ENCODE measurements at places on chromosomes 2 and 18.

DNA sequence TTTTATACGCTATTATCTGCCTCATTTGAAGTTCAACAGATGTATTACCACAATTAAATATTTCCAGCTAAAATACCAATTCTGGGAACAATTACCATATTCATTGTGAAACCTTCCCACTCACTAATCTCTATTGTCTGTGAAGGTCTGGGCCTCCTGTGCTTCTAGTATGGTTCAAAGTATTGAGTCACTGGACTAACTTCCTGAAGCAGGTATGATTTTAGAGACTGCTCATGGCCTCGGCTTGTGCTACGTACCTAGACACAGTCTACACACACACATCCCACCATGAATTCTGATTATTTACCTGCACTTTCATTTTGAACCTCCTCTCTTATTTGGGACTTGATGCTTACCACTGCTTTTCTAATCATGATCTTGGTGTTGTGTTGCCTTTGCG lies 180.7 kb upstream of the EPHA4 start:
- no peak overlapping the region for H3K27ac ChIP-seq
- no peaks in the 10 kb centered on the region for H3K4me1 ChIP-seq
- no peak for DNase-seq

DNA sequence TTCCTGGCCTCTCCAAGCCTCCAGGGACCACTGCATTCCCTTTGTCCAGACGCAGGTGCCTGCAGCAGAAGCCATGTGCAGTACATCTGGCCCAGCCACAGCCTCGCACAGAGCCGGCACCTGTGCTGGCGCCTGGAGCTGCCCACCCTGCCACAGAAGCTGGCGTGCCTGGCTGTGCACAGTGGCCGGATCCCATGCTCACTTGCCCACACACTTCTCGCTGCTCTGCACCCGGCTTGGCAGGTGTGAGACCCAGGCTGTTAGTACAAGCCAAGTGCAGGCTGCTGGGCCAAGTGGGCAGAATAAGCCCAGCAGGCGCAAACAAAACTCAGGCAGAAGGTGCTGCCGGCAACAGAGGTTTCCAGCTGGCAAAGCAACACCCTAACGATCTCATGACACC lies 124.5 kb upstream of the CCDC150 start:
- no peaks in the 10 kb centered on the region for H3K27me3 ChIP-seq
- no peak overlapping the region for H3K4me3 ChIP-seq
- no peak overlapping the region for H3K27ac ChIP-seq
- no peaks in the 10 kb centered on the region for H3K36me3 ChIP-seq
- DNase-seq = no peak

DNA sequence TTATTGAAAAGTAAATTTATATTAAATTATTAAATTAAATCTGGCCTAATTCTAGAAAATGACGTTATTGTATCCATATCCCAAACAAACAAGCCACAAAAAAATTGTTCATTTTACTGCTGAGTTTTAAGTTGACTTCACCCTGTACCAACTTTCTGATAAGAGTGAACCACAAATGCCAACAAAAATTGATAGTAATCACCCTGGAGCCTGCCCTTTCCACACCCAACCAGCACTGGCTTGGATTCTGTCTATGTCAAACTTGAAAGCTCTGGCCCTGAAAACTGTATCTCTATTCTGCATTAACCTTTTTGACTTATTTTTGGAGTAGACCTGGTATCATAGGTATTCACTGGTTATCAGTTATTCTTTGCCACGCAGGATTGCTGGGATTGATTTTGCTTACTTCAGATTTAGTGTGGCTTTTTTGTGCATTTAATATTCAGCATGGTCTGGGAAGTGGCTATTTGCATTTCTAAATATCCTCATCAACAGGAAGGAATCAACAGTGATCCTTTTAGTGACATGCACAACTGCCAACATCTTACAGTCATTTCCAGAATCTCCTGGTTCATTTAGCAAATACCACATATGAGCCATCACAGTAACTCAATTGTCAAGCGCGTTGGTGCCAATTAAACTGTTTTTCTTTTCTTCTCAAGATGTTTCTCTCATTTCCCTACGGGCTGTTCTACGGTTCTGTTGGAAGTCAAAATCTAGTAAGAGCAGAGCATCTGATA lies 11.4 kb upstream of the SRBD1 start:
- no peak overlapping the region for H3K4me3 ChIP-seq
- no peaks in the 10 kb centered on the region for H3K36me3 ChIP-seq
- H3K4me1 ChIP-seq = no peaks in the 10 kb centered on the region
- H3K27me3 ChIP-seq = no peaks in the 10 kb centered on the region
- no peak for DNase-seq

GRCh38 chr2:53828331-53828730 lies 31.4 kb downstream of the GPR75 start:
- H3K4me3 ChIP-seq = no peak overlapping the region
- no peaks in the 10 kb centered on the region for H3K4me1 ChIP-seq
- no peak for DNase-seq

DNA sequence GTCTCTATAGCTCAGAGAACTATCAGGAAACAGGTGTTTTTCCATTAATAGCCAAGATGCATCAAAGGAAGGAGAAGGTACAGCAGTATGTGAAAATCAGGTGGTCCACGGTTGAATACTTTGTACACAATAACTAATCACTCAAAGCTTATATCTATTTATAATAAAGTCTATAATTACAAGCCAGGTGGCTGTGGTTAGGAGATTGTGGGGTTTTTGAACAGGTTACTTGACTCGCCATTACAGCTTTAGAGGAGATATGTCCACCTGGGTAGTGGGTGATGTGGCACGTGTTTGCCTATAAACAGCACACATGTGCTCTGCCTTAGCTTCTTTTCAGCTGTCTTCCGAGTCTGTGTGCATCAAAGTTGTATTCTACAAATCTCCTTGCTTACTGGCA lies 892.2 kb upstream of the ZEB2 start:
- no peaks in the 10 kb centered on the region for H3K27me3 ChIP-seq
- peaks cover 8% of the 10 kb centered on the region for H3K4me1 ChIP-seq
- H3K27ac ChIP-seq = no peak overlapping the region

All from CD8-positive, alpha-beta memory T cell (primary cell).